ENCODE measurements at places on chromosomes 1 and 21.

- DNase-seq: no peak
These were observed 15.3 kb downstream of the MASP2 start for GRCh38 chr1:11031624-11032262.

DNA sequence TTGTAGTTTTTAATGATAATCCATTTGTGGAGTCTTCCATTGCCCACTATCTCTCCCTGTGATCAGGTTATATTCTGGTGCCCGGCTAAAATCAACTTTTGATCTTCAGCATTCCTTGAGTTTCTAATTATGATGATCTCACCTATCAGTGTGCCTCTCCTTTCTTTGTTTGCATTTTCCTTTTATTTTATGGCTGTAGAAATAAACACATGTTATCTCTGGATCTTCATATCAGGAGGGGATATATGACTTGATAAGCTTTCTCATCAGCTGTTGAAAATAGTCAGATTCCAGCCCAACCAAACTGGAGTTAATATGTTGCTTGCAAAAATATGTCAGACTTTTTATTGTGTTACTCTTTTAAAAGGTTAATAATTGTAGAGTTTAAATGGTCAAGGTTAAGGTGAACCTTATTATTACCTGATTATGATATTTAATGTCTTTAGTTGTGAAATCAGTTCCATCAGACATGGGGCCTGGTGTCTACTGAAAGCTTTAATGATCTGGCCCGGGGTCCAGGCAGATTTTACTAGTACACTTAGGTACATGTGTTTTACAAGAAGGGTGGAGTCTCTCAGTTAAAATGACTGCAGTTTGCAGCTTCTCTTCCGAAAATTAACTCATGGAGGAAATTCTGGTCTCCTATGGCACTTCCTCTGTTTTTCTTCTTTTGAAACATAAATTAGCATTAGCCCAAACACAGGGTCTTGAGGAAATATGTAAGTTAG lies 12.8 kb downstream of the KRTAP24-1 start:
- no peak for DNase-seq

DNA sequence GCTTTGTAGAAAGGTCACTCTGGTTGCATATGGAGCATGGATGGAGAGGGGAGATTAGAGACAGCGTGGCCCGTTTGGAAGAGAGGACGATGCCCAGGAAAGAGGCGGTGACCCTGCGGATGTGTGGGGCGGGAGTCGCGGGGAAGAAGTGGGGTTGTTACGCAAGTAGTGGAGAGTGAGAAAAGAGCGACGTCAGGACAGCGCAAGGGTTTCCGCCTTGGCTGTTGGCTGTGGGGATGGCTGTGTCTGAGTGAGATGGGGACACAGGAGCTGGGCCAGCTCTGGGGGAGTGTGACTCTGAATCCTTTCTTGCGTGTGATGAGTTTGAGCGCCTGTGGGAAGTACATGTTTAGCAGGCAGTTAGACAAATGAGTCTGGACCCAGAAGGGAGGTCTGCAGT lies 3.8 kb downstream of the B4GALT2 start:
- no peak for DNase-seq

GRCh38 chr1:72202761-72203160 lies 79.6 kb downstream of the NEGR1 start:
- no peak for DNase-seq

GRCh38 chr21:29601047-29601446 lies 302.3 kb downstream of the BACH1 start:
- no peak for DNase-seq

- DNase-seq: no peak
These were observed 6.5 kb downstream of the LGR6 start for GRCh38 chr1:202200112-202200548.

DNA sequence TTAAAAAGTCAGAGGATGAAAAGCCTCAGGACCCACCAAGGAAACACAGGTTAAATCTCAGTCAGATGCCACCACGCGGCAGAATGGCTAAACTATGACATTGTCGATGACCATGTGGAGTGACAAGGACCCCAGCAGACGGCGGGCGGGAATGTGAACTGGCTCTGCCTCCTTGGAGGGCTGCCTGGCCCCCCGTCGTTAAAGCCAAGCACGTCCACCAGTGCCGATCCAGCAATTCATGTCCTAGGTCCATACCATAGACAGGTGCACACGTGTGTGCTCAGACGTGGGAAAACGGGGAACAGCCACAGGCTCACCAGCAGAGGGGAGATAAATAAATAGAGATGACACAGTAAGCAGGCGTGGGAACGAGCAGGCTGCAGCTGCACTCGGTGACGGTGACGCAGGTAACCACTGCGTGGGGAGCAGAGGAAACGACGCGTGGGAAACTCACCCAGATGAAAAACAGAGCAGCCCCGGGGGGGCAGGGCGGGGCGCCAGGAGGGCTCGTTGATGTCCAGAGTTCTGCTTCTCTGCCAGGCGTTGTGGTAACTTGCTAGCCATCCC lies 28.3 kb upstream of the PCBP3 start:
- DNase-seq: peak; percentile 7

GRCh38 chr1:110262296-110262695 lies 52.2 kb downstream of the KCNC4 start:
- DNase-seq: no peak

DNA sequence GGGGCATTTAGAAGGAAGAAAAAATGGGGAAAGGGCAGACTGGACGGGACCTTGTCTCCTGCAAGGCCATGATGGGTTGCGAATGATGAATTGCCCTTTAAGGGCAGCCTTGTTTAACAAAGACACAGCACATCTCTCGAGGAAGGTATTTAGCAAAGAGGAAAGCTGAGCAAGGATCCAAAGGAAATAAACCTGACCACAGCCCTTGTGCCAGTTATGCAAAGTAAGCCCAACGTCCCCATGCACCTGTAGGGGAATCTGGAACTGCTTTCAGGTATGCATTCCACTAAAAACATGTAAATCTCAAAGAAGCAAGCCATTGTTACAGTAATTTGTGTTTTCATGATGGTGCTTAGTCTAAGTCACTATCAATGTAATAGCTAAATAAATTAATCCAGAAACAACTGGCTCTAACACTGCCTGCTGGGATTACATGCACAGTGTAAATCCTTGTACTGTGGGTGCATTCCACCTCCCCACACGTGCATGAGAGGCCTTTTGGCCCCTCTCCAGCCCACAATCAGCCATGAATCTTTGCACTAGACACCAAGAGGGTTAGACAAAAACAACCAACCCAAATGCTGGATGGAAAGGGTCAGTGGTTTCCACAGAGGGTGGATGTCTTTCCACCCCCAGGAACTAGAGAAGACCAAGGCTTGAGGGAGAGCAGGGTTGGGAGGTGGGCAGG lies 228.8 kb upstream of the KAZN start:
- DNase-seq: no peak

- DNase-seq: no peak
These were observed 14.3 kb downstream of the KANK4 start for GRCh38 chr1:62304975-62305374.

DNA sequence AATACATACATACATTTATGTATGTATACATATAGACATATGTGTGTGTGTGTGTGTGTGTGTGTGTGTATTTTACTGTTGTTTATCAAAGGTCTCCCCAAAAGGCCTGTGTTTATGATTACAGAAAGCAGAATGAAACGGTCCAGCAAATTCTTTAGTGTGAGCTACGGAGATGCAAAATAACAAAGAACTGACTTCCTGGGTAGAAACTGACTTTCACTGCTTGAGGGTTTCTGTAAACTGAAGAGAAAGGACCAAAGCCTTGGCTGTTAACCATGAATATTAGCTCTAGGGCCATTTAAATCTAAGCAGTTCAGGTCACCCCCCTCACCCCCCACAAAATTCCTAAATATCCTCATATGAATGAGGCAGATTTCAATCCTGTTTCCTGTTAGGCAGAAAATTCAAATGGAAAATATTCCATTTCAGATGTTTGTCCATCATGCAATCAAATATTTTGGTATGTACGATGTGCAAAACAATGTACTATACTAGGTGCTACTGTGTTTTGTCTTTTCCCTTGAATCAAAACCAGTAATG lies 213.2 kb downstream of the TGFB2 start:
- peak; percentile 34 for DNase-seq

- no peak for DNase-seq
These were observed 106.3 kb upstream of the HMCN1 start for GRCh38 chr1:185627761-185628501.

DNA sequence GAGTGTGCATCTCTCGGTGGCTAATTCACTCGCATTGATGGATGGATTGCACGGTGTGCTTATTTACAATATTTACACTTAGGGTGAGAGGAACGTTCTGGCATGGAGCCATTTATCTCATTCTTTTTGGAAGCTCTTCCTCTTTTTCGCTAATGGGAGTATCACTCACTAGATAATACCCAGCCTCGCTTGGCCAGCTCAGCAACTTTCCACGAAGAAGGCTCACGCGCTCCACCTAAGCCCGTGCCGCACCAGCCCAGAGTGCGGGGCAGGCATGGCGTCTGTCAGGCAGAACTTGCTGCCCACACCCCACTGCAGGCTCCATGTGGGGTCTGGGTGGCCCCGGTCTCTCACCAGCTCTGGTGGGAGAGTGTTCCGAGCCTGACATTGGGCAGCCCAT lies 484.9 kb downstream of the NPHP4 start:
- peak; percentile 80 for DNase-seq

- DNase-seq: no peak
These were observed 941 bp upstream of the TBCE start for GRCh38 chr1:235366286-235366685.

- DNase-seq: no peak
These were observed 7.5 kb downstream of the PCP4 start for GRCh38 chr21:39874759-39875158.

GRCh38 chr1:115479055-115479482 lies 141.0 kb upstream of the NGF start:
- no peak for DNase-seq

- DNase-seq: peak; percentile 38
These were observed 103.2 kb downstream of the SCCPDH start for GRCh38 chr1:246827396-246827795.

DNA sequence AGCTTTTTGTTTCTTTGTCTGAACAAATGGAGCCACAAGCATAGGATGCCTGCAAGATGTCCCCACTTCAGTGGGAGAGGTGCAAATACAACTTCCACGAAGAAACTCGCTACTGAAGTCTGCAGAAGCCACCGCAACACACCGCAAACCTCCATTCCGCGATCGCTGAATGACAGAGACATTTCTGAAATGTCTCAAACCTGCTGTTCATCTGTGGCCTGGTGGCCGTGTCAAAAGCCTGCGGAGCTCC lies 1.0 kb downstream of the TP53BP2 start:
- no peak for DNase-seq

DNA sequence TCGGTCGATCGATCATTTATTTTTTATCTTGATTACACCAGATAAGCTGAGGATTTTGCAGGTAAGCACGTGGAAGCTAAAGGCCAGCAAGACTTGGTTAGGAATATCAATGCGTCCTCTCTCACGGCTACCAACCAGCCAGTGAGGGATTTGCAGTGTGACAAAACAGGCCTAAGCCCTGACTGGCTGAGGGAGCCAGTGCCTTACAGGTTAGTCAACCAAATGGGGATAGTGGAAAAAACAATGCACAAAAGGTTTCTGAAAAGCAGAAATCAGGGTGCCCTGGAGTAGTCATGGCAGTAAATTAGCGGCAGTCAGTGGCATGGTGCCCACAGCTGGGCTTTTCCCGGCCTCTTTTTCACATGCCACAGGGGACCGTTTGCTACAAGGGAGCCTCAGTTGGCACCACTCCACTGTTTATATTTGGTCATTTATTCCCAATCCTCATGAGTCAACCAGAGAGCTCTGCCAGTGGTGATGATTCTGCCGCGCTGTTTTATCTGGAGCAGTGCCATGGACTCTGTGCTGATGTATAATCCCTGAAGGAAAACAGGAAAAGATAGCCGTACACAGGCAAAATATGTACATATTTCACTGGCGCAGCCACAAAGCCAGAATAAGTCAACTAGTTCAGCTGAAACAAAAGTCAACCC lies 167.6 kb downstream of the RHOU start:
- peak; percentile 15 for DNase-seq

GRCh38 chr1:175803413-175803812 lies 60.0 kb upstream of the TNR start:
- DNase-seq: no peak

- no peak for DNase-seq
These were observed 40.5 kb downstream of the MAP3K7CL start for GRCh38 chr21:29170944-29171343.

- no peak for DNase-seq
These were observed 9.1 kb downstream of the YBEY start for GRCh38 chr21:46295177-46295770.
